ENCODE measurements at places on chromosomes 2 and 18.

GRCh38 chr2:237432484-237433092 is 18.6 kb upstream of the COL6A3 start:
- no peak for DNase-seq

DNA sequence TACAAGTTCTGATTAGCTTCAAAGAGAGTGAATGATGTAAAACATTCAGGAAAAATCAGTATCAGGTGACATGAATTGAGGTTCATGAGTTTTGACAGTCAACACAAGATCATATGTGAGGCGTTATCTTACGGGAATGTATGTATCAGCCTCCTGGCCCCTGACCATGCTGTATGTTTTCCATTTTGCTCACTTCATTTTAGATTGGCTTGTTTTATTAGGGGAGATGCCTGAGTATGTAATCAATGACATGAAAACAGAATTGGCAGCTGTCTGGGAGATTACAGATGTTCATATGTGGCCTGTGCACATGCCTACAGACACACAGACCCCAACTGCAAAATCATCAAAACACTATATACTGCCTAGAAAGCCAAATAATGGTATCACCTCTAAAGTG is 168.5 kb upstream of the RND3 start:
- no peak for DNase-seq

DNA sequence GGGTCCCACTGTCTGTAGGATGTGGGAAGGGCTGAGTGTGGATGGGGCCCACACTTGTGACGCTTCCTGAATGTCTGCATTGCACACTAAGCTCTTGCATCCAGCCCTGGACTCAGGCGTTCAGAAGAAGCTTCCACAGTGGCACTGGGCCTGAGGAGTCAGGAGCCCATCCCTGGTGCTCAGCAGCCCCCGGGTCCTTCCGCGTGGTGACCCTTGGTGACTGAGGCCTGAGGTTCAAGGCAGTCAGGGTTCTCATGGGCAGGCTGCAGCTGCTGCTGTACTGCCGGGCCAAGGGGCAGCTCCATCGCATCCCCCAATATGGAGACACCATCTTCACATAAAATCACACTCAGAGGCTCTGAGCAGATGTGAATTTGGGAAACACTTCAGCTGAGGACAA is 65.8 kb upstream of the TUBA3E start:
- no peak for DNase-seq

GRCh38 chr2:70870790-70871189 is 35.2 kb upstream of the CD207 start:
- DNase-seq: no peak

GRCh38 chr2:236959876-236960275 is 125.8 kb upstream of the COPS8 start:
- DNase-seq: no peak

GRCh38 chr2:28451793-28452533 is 43.9 kb upstream of the PLB1 start:
- DNase-seq: no peak

- no peak for DNase-seq
These were observed 55.0 kb upstream of the CERS6 start for GRCh38 chr2:168401048-168401556.

GRCh38 chr2:216133397-216133796 is 24.2 kb downstream of the XRCC5 start:
- no peak for DNase-seq

GRCh38 chr2:109238580-109238979 is 109.6 kb downstream of the SH3RF3 start:
- DNase-seq: peak; percentile 59

GRCh38 chr18:46161703-46162396 is 57.7 kb downstream of the HAUS1 start:
- no peak for DNase-seq

Data from GM12878 (cell line).